ENCODE measurements at places on chromosomes 7 and 10. TPM values are rescaled to one million over a fixed set of nuclear protein-coding genes. Genes with fewer than 3 reads are reported as not detected.

GRCh38 chr7:44959433-44959951 is 19.3 kb downstream of the MYO1G start:
- no peaks in the 10 kb centered on the region for H3K27me3 ChIP-seq
- no peak for DNase-seq
- H3K4me3 ChIP-seq: no peak overlapping the region
- H3K4me1 ChIP-seq: peaks cover 39% of the 10 kb centered on the region
- no peaks in the 10 kb centered on the region for H3K36me3 ChIP-seq

- H3K4me1 ChIP-seq: no peaks in the 10 kb centered on the region
- H3K27ac ChIP-seq: no peak overlapping the region
- H3K27me3 ChIP-seq: peaks cover 23% of the 10 kb centered on the region
- H3K4me3 ChIP-seq: no peak overlapping the region
- H3K36me3 ChIP-seq: no peaks in the 10 kb centered on the region
Measured at GRCh38 chr7:112189691-112190090, 16.5 kb downstream of the DOCK4 start.

DNA sequence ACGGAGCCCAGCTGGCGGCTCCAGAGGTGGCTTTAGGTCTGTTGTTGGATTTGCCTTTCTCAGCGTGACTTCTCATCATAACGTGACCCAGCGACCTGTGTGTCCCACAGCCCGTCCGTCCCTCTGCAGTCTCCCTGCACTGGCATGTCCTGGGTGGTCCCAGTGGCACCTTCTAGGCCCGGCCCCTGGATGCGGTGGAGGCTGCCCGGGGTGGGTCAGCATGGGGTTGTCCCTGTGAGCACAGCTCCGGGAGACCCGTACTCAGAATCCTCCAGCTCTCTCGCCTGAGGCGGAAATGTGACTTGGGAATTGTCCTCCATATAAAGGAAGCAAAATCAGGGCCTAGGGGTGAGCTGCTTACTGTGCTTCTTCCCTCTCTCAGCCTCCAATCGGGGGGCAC is 25.6 kb upstream of the AP5Z1 start:
- no peaks in the 10 kb centered on the region for H3K27me3 ChIP-seq
- H3K4me3 ChIP-seq: no peak overlapping the region
- H3K27ac ChIP-seq: no peak overlapping the region
- peaks cover 32% of the 10 kb centered on the region for H3K4me1 ChIP-seq

- no peaks in the 10 kb centered on the region for H3K36me3 ChIP-seq
- no peak overlapping the region for H3K27ac ChIP-seq
- no peaks in the 10 kb centered on the region for H3K27me3 ChIP-seq
- peak; percentile 51 for DNase-seq
- no peaks in the 10 kb centered on the region for H3K4me1 ChIP-seq
Measured at GRCh38 chr10:131126321-131127137, 185.0 kb downstream of the TCERG1L start.

GRCh38 chr7:51352174-51353100 is 35.8 kb upstream of the COBL start:
- no peak for DNase-seq
- no peaks in the 10 kb centered on the region for H3K36me3 ChIP-seq
- H3K4me3 ChIP-seq: no peak overlapping the region
- no peak overlapping the region for H3K27ac ChIP-seq
- H3K27me3 ChIP-seq: no peaks in the 10 kb centered on the region

- H3K4me1 ChIP-seq: no peaks in the 10 kb centered on the region
- no peak overlapping the region for H3K27ac ChIP-seq
- no peak for DNase-seq
- no peaks in the 10 kb centered on the region for H3K36me3 ChIP-seq
Measured at GRCh38 chr10:112290054-112290373, 6.8 kb downstream of the TECTB start.

DNA sequence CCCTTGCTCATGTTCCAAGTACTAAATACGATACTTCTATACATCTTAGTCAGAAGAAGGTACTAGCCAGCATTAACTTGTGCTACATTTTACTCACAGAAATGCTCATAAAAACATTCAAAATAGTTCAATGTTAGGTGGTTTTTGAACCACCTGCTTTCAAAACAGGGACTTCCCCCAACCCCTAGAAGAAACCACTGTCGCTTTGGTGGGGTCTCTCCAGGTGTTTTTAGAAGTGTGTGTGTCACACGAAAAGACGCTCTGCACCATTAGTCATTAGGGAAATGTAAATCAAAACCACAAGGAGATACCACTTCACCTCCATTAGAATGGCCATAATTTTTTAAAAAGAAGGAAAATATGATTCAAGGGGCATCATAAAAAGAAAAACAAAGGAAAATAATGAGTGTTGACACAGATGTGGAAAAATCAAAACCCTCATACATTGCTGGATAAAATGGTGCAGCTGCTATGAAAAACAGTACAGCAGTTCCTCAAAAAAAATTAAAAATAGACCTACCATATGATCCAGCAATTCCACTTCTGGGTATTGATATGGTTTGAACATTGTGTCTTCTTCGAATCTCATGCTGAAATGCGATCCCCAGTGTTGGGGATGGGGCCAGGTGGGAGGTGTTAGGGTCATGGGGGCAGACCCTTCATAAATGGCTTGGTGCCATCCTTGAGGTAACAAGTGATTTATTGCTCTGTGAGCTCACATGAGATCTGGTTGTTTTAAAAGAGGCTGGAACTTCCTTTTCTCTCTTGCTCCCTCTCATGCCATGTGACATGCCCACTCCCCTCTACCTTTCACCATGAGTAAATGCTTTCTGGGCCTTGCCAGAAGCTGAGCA is 74.2 kb downstream of the MALSU1 start:
- H3K4me3 ChIP-seq: no peak overlapping the region
- DNase-seq: no peak
- H3K27ac ChIP-seq: peak overlapping the region; percentile 31
- peaks cover 8% of the 10 kb centered on the region for H3K4me1 ChIP-seq
- H3K27me3 ChIP-seq: peaks cover 38% of the 10 kb centered on the region

GRCh38 chr10:122225330-122225729 is 45.8 kb upstream of the BTBD16 start:
- H3K4me3 ChIP-seq: no peak overlapping the region
- H3K27ac ChIP-seq: no peak overlapping the region
- no peaks in the 10 kb centered on the region for H3K4me1 ChIP-seq
- peaks cover 12% of the 10 kb centered on the region for H3K27me3 ChIP-seq

- no peaks in the 10 kb centered on the region for H3K36me3 ChIP-seq
- H3K27ac ChIP-seq: no peak overlapping the region
- no peaks in the 10 kb centered on the region for H3K27me3 ChIP-seq
- H3K4me1 ChIP-seq: peaks cover under 1% of the 10 kb centered on the region
Measured at GRCh38 chr7:101779267-101779666, 38.2 kb upstream of the CUX1 start.

Gene SVIL
- total RNA-seq: 18.8 TPM

DNA sequence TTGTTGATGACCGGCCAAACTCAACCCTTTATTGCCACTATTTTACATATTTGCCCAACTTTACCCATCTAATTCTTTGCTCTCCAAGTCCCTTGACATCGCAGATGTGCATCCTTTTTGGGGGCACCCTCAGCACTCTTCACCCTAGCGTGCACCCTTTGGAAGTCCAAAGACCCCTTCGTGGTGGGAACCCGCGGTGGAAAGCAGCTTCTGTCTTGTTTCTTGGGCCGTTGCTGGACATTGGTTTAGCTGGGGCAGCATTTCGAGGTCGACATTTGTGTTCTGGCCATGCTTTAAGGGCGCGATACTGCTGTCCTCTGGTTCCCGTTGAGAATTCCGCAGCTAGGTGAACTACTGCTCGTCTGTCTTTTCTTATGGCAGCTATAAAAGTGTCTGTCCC is 326 bp upstream of the PAPOLB start:
- DNase-seq: no peak
- peak overlapping the region; percentile 68 for H3K4me3 ChIP-seq
- H3K27me3 ChIP-seq: peaks cover 29% of the 10 kb centered on the region
- H3K27ac ChIP-seq: no peak overlapping the region
- H3K36me3 ChIP-seq: peaks cover 7% of the 10 kb centered on the region

- peaks cover 21% of the 10 kb centered on the region for H3K27me3 ChIP-seq
- H3K27ac ChIP-seq: no peak overlapping the region
- no peak overlapping the region for H3K4me3 ChIP-seq
- DNase-seq: no peak
Measured at GRCh38 chr7:97818066-97818663, 54.0 kb downstream of the ASNS start.

DNA sequence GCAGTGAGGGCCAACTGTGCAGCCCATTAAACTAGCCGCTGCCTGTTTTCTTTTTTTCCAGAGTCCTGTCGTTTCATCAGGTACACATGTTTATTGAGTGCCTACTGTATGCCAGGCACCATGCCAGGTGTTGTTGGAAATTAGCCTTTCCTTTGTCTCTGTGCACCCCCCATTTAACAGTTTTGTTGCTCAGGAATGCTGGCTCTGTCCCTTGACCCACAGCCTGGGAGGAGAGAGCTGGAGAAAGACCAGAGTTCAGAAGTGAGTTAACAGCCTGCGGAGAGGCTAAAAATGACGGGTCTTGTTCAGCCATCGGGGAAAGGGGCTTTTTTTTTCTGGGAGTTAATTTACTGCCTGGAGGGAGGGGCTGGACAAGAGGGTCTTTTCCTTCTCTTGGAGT is 1.3 kb downstream of the LRMDA start:
- no peak overlapping the region for H3K27ac ChIP-seq
- peaks cover 18% of the 10 kb centered on the region for H3K27me3 ChIP-seq
- no peaks in the 10 kb centered on the region for H3K36me3 ChIP-seq
- H3K4me3 ChIP-seq: peak overlapping the region; percentile 68
- peaks cover 6% of the 10 kb centered on the region for H3K4me1 ChIP-seq

- peaks cover 62% of the 10 kb centered on the region for H3K4me1 ChIP-seq
Measured at GRCh38 chr10:6537770-6538169, 42.3 kb downstream of the PRKCQ start.

GRCh38 chr10:124173298-124173900 is 80.0 kb upstream of the CHST15 start:
- no peaks in the 10 kb centered on the region for H3K36me3 ChIP-seq
- peaks cover 6% of the 10 kb centered on the region for H3K27me3 ChIP-seq
- H3K4me3 ChIP-seq: no peak overlapping the region
- no peak for DNase-seq

Gene CLRN3
- total RNA-seq: not detected

Gene BET1
- 18.1 TPM for total RNA-seq

DNA sequence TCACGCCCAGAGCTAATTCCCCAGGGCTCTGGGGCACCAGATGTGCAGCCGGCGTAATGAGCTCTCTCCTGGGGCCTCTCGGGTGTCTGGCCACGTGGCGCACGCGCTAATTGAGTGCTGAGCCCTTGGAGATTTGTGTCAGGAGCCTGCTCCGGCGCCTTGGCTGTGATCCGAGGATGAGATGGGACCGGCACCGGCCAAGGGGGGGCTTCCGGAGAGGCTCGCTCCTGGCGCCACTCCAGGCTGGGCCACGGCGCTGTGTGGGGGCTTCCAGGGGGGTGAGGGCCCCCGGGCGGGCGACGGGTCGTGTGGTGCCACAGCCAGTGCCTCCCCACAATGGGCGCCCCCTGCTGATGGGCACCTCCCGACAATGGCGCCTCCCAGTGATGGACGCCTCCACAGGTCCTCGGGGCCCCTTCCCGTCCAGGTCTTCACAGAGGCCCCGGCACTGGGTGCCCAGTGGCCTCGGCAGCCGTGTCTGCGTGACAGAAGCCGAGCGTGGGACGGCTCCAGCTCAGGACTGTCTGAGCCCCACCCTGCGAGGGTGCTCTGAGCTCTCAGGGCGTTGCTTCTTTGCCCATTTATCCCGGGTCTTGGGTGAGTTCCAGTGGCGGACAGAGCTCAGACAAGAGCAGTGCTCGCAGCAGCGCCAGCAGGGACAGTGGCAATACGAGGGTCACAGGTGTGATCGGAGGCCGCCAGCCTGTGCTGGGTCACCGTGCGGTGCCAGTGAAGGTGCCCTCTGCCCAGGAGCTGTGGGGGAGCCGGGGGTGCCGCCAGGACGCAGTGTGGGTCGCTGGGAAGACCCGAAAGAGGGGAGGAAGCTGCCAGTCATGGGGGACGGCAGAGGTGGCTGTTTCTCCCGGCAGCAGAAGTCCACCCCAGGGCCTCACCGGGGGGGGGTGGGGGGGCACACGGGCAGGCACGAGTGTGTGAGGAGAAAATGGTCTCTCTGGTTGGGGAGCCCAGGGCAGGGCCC is 8.2 kb upstream of the NKX6-2 start:
- H3K27me3 ChIP-seq: peaks cover 3% of the 10 kb centered on the region
- no peak overlapping the region for H3K4me3 ChIP-seq
- no peak overlapping the region for H3K27ac ChIP-seq
- no peaks in the 10 kb centered on the region for H3K4me1 ChIP-seq
- H3K36me3 ChIP-seq: no peaks in the 10 kb centered on the region

Gene MYO1G
- 465 TPM for total RNA-seq

DNA sequence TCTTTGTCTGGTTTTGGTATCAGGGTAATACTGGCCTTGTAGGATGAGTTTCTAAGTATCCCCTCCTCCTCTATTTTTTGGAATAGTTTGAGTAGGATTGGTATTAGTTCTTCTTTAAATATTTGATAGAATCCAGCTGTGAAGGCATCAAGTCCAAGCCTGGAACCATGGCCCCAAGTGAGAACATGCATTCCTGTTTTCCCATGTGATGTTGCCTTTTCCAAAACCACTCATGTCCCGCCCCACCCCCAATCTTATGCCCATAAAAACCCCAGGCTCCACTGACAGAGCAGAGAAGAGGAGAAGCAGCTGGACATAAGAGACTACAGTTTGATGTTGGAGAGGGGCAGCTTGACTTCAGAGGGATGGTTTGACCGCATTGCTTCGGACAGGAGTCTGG is 71.2 kb downstream of the MINPP1 start:
- no peak overlapping the region for H3K4me3 ChIP-seq
- no peak overlapping the region for H3K27ac ChIP-seq
- no peaks in the 10 kb centered on the region for H3K4me1 ChIP-seq
- no peak for DNase-seq

GRCh38 chr7:120997882-120998474 is 9.5 kb downstream of the CPED1 start:
- H3K4me3 ChIP-seq: no peak overlapping the region
- peaks cover 8% of the 10 kb centered on the region for H3K4me1 ChIP-seq
- no peak for DNase-seq
- H3K27ac ChIP-seq: no peak overlapping the region
- H3K36me3 ChIP-seq: no peaks in the 10 kb centered on the region
- peaks cover 38% of the 10 kb centered on the region for H3K27me3 ChIP-seq

Gene PLA2G12B
- total RNA-seq: not detected

Gene TMEM184A
- total RNA-seq: not detected

DNA sequence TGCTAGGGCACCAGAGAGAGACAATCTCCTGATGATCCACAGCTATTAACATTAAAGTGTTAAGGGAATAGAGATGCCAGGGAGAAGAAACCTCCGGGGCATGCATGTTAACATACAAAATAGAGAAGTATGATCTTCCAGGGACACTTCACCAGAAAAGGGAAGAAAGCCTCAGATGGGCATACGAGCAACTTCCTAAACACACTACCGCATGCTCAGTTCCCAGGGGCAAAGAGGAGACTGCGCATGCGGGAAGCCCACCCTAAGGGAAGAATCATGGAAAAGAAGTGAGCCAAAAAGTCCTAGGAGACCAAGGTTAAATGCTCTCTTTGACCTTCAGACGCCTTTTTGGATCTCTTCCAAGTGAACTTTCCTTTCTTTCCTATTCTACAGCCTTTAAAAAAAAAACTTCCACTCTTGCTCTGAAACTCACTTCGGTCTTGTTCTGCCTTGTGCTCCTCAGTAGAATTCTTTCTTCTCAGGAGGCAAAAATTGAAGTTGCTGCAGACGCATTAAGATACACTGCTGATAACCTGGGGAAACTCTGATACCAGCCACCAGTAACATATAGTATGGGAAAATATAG is 1211.3 kb downstream of the REEP3 start:
- no peak for DNase-seq
- no peaks in the 10 kb centered on the region for H3K27me3 ChIP-seq
- H3K36me3 ChIP-seq: peaks cover 8% of the 10 kb centered on the region
- no peak overlapping the region for H3K27ac ChIP-seq
- no peaks in the 10 kb centered on the region for H3K4me1 ChIP-seq

GRCh38 chr10:60594476-60595051 is 183.7 kb upstream of the CDK1 start:
- H3K27ac ChIP-seq: no peak overlapping the region
- H3K27me3 ChIP-seq: no peaks in the 10 kb centered on the region
- peaks cover 5% of the 10 kb centered on the region for H3K4me1 ChIP-seq
- H3K4me3 ChIP-seq: no peak overlapping the region

Gene PDK4
- not detected for total RNA-seq
